Hypothalamus (tissue), 51 donors: ENCODE measurements at places on chromosomes 4 and X.

- peak; percentile 34 for DNase-seq
Observed at GRCh38 chr4:53558065-53558801, 33.1 kb downstream of the LNX1 start.

DNA sequence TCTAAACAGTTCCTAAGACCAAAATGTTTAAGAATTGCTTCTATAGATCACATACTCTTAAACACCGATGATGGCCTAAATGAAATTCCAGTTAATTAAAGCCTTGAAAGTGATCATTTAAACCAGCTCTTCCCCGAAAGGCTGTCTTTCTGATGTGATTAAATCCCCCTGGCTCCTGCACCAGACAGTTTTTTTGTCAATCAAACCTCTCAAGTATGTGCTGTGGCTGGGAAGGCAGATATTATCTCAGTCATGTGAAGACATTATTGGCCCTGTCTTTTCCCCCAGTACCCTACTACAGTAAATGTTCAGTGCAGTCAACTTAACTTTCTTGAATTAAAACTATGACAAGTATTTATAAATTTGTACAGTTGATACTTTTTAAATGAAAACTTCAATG is 121.0 kb upstream of the MYOZ2 start:
- DNase-seq: no peak

GRCh38 chr4:75229806-75230570 is 284.2 kb downstream of the RCHY1 start:
- DNase-seq: no peak

DNA sequence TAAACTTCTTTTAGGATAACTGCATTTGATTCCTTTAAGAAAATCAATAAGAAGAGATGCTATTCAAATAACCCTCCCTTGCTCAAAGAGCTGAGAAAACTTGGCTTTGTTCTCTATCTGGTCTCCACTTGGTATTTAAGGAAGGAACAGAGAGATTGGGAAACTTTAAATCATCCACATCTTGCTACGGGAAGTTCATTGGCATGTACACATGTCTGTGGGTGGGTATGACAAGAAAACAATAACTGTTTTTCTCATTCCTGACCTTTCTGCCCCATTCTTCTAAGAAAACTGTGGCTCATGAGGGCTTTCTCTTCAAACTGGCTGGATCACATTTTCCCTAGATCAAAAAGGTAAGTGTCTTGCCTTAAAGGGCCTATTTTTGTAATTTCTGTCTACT is 6.0 kb downstream of the SEL1L3 start:
- no peak for DNase-seq

- DNase-seq: no peak
Observed at GRCh38 chrX:71919431-71919830, 8.8 kb downstream of the NHSL2 start.

DNA sequence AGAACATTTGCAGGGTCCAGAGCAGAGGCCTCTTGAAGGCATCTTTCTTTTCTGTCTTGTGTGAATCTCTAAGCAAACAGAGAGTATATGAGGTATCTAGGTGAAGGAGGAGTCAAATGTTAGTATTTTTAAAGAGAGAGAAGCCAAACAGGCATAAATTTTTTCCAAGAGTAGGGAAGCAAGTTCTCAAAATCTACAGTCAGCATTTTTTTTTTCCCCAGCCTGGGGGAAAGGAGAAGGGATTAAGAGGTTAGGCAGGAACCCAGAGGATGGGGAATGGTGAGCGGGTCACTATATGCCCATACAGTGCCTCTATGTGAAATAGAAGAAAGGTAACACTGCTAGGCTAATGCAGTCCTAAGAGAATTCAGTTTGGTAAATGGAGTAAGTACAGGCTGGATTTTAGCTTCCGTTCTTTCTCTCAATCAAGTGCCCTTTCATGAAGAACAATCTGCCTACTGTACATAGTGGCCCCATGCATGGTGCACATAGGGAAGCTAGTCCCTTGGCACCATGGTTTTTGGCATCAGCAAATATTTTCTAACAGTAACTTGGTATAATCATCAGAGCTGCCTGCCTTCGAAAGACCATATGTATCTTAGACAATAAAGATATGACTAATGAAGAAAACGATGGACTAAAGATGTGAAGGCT is 163.1 kb upstream of the MAB21L2 start:
- no peak for DNase-seq
